KBM-7 (cell line): ENCODE measurements at places on chromosomes 12 and 14.

GRCh38 chr12:87234898-87235297 lies 794.3 kb downstream of the C12orf50 start:
- no peak for DNase-seq

DNA sequence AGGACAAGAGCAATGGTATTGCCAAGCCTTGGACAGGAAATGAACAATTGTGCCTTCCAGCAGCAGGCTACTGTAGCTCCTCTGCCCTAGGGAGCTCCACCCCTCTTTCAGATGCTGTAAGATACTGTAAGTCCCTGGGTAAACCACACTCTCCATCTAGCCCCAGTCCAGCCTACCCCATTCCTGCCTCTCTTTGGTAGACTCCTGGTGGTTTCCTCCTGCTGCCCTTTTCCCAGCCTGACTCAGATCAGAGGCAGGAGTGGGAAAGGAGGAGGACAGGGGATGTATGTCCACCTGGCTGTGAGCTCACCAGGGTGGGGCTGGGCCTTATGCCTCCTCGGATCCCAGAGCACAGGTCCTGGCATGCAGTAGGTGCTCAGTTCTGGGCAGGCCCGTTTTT lies 174.6 kb downstream of the ESRRB start:
- DNase-seq: no peak

- no peak for DNase-seq
These were observed 29.9 kb upstream of the FUT8 start for GRCh38 chr14:65382586-65382985.

- DNase-seq: no peak
These were observed 5.9 kb upstream of the KRT1 start for GRCh38 chr12:52686063-52686462.

DNA sequence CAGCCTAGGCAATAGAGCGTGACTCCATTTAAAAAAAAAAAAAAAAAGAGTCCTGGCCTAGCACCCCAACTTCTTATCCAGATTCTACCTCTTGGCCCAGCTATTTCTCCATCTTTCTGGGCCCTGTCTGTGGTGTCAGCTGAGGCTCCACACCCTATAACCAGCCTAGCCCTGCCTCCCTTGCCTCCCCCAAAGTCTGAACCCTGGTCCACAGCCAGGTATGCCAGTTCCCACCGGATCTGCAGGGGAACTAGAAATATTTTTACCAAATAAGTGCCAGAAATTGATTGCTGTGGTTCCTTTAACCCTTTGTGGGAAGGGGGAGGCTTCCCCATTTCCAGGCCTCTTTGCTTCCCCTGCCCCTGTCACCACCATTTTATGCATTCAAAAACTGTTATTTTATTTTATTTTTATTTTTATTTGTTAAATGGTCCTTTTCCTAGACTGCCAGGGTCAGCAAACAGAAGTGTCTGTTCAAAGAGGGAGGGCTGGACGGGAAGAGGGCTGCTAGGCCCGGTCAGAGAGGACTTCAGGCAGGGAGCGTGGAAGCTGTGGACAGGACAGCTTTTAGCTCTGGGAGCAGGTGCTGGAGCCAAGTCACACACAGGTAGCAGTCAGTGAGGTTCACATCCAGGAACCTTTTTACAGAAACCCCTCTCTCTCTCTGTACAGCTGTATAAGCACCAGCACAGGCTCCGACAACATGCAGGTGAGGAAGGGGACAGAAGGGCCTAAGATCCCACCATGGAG lies 23.2 kb downstream of the TTC9 start:
- DNase-seq: no peak

DNA sequence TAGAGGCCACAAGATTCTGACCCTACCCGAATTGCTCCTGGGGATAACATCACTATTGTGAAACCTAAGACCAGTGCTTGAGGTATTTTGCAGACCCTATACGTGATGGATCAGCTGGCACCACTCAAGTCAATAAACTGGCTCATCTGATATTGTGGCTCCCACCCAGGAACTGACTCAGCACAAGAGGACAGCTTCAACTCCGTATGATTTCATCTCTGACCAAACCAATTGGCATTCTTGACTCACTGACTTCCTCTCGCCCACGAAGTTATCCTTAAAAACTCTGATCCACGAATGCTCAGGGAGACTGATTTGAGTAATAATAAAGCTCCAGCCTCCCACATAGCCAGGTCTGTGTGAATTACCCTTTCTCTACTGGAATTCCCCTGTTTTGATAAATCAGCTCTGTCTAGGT lies 1036.1 kb upstream of the TMEM132C start:
- DNase-seq: no peak

DNA sequence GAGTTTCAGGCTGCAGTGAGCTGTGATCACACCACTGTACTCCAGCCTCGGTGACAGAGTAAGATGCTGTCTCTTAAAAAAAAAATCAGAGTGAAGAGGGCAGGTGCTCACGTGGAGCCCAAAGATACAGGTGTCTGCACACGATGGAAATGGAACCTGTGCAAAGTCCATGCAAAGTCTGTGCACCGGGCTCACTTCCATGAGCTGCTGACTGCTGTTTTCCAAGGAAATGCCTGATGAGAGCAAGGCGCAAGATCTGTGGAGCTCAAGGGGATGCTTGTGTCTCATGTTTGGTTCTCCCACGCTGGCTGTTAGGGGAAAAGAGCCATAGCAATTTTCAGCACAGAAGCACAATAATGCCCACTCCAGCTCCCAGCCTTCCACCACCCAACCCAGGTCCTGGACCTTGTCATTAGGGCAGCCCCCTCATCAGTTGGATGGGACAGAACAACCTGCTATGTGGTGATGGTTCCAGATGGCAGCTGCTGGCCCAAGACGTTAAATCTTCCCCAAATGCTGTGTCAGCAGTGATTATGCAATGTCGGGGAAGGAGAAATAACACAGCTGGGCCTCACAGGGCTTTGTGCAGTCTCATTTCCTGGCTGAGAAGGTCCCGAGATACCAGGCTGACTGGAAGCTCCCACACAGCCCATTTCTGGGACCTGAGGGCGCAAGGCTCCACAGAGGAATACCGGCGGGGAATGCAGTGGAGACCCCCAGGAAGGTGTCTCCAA lies 27.9 kb upstream of the DICER1 start:
- DNase-seq: peak; percentile 85

DNA sequence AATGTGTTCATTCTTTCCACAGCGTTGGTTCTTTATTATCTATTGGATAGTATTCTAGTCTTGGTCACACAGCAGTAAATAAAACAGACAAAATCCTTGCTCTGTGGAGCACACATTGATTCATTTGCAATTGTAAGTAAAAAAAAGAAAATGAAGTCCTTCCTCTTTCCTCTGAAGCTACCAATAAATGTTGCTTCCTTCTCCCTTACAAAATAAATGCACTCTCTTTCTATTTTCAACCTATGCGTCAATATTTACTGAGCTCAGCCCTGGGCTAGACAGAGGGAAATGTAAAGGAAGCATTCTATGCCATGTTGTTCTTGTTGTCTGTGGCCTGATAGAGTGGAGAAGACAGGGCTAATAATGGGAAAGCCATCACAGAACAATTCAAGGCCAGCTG lies 2.9 kb downstream of the ABHD12B start:
- DNase-seq: peak; percentile 37

- DNase-seq: peak; percentile 93
These were observed at the start of gene CRY1 for GRCh38 chr12:107093417-107094182. Gene CRY1 (minus strand): TSS chr12:107093549. CDS start chr12:107092961, 588 bp downstream.

- DNase-seq: no peak
These were observed 48.7 kb downstream of the ATP2A2 start for GRCh38 chr12:110329710-110330109.

DNA sequence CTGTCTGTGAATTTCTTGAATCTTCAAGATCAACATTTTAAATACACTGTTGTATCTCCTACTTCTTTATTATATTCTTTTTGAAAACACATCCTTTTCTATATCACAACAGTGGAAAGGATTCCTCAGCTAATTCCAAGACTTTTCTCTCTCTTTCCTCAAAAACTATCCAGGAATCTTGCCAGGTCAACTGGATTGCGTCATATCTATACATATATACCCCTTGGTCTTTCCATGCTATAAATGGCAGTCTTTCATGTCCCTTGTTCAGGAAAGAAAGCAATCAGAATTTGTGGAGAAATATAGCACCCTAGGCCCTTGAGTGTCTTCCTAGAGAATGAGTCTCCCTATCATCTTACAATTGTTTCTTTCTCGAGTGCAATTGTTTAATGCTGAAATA lies 149.0 kb downstream of the KCNA5 start:
- DNase-seq: no peak

GRCh38 chr12:47207340-47207717 lies 127.6 kb upstream of the AMIGO2 start:
- peak; percentile 99 for DNase-seq

- no peak for DNase-seq
These were observed 288.5 kb upstream of the RTL1 start for GRCh38 chr14:101191721-101192660.

GRCh38 chr12:45898094-45898493 lies 92.3 kb downstream of the SCAF11 start:
- DNase-seq: no peak

GRCh38 chr14:77098529-77099353 lies 683 bp downstream of the CIPC start:
- DNase-seq: peak; percentile 27

GRCh38 chr12:90027889-90028634 lies 319.4 kb upstream of the ATP2B1 start:
- no peak for DNase-seq

DNA sequence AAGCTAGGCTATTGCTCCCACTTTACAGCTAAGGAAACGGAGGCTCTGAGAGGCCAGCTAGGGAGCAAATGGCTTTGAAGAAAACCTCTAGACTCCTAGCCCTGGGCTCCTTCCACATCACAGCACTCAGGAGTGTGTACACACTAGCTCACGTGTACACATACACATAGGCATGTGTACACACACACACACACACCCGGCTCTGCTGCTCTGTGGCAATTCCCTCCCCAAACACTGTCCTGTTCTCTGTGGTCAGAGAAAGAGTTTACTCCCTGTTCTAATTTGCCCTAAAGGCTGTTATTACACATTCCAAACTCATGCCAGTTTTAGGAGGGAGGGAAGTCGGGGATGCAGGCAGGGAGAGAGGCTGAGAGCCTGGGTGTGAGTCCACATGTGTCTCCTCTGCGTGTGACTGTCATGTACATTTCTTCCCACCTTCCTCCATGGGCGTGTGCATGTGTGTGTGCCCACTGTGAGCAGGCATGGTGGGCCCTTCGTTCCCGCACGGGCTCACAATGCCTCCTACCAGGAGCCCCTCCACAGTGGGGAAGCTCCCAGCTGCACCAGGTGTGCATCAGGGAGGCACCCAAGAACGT lies 14.2 kb downstream of the TRPV4 start:
- DNase-seq: no peak
